SW480 (cell line): ENCODE measurements at places on chromosomes 7 and 10.

- no peak for DNase-seq
Measured at GRCh38 chr7:147376192-147376591, 1214.4 kb upstream of the C7orf33 start.

GRCh38 chr7:112452102-112452888, 2.0 kb downstream of the IFRD1 start:
- peak; percentile 58 for DNase-seq

DNA sequence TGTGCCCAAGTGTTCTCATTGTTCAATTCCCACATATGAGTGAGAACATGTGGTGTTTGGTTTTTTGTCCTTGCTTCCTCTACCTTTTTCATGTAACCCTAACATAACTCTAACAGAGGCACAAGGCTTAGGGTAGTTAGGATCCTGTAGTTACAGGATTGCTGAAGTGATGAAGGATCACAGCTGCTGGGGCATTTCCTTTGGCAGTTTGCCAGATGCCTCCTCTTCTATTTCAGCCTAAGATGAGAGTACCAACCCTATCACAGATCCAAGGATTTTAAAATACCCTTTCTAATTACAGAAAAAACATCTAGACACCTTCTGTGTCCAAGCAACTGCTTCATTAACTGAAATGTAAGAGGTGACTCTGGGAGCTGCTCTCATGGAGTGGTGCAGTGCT, 141.7 kb upstream of the COL1A2 start:
- no peak for DNase-seq

GRCh38 chr10:125149680-125150047, 10.7 kb downstream of the CTBP2 start:
- peak; percentile 79 for DNase-seq

GRCh38 chr7:142279601-142280000, 21.7 kb upstream of the PRSS58 start:
- DNase-seq: no peak

DNA sequence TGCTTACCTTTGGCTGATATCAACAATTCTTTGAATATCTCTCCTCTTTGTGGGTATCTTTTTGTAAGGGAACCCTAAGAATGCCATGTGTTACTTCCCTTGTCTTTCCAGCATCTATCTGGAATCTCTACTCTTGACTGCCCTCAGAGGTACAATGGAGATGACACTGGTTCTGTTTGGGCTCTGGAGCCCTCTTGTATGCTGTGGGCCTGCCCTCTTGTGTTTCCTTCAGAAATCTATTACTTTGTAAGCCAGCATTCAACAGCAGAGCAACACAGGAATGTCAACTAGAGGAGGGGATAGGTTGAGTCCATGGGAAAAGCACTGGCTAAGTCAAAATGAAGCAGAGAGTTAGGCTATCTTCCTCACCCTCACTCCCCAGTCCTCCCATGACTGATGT, 142.3 kb downstream of the XPNPEP1 start:
- no peak for DNase-seq

GRCh38 chr7:155685070-155685790, 40.8 kb downstream of the RBM33 start:
- no peak for DNase-seq

DNA sequence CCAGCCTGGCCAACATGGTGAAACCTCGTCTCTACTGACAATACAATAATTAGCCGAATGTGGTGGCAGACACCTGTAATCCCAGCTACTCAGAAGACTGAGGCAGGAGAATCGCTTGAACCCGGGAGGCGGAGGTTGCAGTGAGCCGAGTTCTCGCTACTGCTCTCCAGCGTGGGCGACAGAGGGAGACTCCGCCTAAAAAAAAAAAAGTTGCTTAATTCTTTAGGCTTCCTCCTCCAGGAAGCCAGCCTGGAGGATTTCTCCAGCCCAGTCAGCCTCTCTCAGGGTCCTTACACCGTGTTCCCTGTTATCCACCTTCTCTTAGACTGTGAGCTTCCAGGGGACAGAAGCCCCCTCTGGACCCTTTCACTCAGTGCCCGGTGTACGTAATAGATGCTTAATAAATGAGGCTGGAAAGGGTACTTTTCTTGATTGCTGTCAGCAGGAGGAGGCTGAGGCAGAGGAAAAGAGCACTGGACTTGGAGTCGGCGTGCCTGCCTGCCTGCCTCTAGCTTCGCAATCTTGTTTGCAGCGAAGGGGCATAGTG, 16.4 kb upstream of the NODAL start:
- DNase-seq: no peak

DNA sequence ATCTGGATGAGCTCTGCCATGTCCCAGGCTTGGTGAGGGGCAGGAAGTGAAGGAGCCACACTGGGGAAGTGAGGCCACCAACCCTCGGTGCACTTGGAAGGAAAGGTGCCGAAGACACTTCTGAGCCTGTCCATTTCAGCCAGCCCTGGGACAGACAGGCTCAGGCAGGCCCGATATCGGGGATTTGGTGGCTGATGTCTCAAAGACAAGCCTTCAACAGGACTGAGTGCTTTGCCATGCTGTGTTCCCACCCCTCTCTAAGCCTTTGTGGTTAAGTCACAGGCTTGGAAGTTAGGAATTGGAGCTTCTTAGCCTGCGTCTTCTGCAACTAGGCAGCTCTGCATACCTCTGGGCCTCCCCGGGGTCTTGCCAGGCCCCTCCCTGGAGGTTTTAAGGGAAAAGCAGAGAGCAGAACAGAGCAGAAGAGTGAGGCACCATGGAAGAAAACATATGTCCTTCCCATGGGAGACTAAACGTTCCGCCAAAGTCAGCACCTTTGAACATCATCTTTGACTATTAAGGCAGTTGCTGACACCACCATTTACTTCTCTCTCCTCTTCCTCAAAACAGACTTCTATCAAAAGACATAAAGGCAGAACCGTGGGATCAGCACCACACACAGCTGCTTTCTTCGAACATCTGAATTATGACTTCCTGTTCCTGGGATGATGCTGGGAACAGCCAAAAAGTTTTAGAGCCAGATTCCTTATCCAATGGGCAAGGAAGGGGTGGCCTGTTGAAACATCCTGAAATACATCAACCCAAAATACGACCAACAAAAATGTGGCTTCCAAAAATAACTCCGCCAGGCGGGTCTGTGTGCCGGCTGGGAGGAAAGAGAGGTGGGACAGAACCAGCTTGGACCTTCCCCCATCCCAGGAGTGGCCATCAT, 71.8 kb downstream of the AFAP1L2 start:
- no peak for DNase-seq

- DNase-seq: no peak
Measured at GRCh38 chr10:36506697-36507496, 618.5 kb upstream of the ANKRD30A start.

GRCh38 chr10:58044072-58044471, 223.6 kb downstream of the IPMK start:
- DNase-seq: no peak

DNA sequence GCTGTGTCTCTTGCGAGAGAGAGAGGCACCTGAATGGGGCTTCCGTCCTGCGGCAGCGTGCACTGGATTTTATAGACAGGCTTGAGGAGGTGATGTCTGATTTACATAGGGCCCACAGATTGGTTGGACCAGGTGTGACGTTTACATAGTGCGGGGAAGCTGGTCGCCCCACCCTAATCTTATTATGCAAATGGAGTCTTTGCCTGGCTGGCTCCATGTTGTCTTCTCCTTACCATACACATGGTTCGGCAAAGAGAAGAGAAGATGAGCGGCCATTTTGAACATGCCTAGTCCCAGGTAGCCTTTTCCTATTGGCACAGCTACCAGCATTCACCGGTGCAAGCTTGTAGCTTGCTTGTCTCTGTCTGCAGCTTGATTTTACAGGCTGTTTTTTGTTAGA, 238.5 kb upstream of the GALNT17 start:
- DNase-seq: no peak

DNA sequence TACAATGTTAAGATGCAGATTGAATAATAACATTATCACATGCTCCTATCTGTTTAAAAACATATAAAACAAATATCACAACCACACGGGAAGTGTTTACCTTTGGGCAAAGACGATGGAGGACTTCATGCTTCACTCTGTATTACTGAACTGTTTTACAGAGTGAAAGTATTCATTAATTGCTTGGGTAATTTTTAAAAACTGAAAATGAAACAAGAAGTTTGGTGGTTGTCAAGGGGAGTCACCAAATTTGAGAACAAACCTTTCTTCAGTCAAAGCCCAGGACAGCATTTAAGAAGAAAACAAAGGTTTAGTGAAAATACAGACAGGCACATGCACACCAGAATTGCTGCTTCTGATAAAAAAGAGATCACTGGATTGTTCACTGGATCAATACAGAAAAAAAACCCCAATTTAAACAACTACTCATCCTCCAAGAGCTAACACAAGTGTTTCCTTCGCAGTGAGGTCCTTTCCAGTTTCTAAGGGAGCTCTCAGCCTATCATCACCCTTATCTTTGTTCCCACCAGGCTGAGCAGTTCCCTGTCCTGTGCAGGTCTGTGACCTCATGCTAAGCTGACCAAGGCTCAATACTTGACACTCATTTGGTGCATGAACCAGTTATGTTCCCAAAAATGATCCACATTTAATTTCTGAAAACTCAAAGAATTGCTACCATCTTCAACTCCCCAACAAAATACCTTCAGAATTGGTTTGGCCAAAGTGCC, 8.8 kb downstream of the PARP12 start:
- no peak for DNase-seq

- DNase-seq: no peak
Measured at GRCh38 chr7:141071855-141072547, 1.9 kb upstream of the TMEM178B start.

DNA sequence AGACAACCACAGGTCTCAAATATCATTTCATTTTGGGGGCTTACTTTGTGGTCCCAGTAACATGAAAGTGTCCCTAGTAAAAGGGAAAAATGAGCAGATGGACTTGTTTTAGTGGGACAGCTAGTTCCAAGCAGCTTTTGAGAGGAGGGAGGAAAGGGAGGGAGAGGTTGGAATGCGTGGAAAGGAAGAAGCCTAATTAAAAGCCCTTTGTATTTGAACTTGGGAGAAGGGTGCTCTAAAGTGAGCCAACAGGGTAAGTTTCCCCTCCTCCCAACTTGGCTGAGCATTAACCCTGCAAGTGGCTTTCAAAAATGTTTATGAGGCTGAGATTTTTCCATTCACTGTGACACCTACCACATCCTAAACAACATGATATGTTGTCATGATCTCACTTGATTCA, 38.8 kb upstream of the LYZL1 start:
- peak; percentile 8 for DNase-seq

- DNase-seq: no peak
Measured at GRCh38 chr10:51010977-51011376, 63.3 kb upstream of the PRKG1 start.

- DNase-seq: no peak
Measured at GRCh38 chr7:66529883-66530610, 98.6 kb upstream of the KCTD7 start.

- DNase-seq: peak; percentile 46
Measured at GRCh38 chr7:28984631-28985030, 26.5 kb upstream of the TRIL start.

GRCh38 chr7:17070231-17070708, 188.5 kb upstream of the AGR3 start:
- no peak for DNase-seq

- no peak for DNase-seq
Measured at GRCh38 chr7:80699721-80700256, 61.3 kb downstream of the CD36 start.

GRCh38 chr10:66835400-66835799, 90.4 kb upstream of the LRRTM3 start:
- no peak for DNase-seq

DNA sequence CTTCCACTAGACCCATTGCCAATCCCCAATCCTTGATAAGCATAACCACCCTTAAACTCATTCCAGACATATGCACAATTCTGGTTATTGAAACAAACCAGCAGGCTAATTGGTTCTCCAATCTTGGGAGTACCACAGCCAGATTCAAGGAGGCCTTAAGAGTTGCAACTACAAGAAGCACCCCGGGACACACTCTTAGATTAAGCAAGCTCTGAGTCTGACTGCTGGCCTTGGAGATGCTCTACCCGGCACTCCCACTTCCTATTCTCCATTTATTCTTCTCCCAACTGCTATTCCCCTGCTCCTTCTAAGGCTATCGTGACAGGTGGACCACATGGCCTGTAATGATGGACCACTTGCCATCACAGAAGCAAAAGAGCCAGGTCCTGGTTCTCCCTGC, 40.3 kb downstream of the CYTH3 start:
- DNase-seq: no peak

GRCh38 chr7:134643131-134643530, 3.5 kb upstream of the BPGM start:
- no peak for DNase-seq

DNA sequence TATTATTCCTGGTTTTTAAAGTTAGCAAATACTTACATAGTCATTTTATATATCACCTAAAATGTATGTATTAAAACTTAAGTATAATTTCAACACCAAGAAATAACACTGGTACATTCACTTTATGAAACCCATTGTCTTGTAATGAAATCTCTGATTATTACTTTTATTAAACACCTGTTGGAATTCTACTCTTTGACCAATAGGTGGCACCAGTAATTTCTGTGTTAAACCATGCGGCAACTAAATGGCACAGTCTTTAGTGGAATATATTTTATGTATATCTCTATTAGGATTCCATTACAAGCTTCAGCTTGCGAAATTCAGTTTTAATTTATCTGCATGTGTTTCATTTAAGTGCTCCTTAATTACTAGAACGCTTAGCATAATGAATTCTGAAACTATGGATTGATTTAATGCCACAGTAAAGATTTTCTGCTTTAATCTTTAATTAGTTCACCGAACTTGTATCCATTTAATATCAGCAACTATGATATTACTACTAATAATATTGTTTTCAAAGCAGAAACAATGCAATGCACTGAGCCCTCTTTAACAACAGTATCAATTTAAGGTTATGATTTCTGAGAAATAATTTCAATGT, 181.3 kb downstream of the MAGI2 start:
- DNase-seq: peak; percentile 75

- no peak for DNase-seq
Measured at GRCh38 chr7:69966766-69967591, 368.7 kb downstream of the AUTS2 start.

DNA sequence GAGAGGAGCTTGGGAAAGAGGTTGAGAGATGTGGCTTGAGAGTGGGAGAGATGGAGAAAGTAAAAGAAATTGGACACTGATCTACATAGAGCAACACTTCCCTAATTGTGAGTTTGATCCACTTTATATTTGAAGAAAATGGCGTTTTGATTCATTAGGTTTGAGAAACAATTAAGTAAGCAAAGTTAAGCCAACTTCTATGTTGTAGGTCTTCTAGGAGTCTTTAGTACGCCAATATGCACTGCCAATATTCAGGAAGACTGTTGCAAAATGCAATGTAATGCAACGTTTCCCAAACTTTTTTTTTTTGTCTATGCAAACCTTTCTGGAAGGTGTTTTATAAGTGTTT, 7.0 kb upstream of the PRTFDC1 start:
- no peak for DNase-seq

- no peak for DNase-seq
Measured at GRCh38 chr7:28435732-28436378, 23.5 kb downstream of the CREB5 start.

DNA sequence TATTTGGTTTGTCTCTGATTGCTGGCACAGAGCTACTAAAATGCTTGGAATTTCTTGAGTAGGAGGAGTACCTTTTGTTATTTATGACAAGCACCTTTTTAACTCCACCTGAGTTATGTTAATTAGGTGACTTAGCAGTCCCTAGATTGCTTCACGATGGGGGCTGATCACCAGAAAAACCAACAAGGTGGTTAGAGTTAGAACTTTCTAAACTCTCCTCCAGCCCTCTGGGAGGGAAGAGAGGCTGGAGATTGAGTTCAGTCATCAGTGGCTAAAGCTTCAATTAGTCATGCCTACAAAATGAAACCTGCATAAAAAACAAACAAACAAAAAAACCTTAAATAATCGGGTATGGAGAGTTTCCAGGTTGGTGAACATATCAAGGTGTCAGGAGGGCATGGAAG, 23.6 kb upstream of the ING3 start:
- DNase-seq: no peak
